Fibroblast of lung (primary cell): ENCODE measurements at places on chromosomes 12 and 14. TPM values are rescaled to one million over a fixed set of nuclear protein-coding genes. Genes with fewer than 3 reads are reported as not detected.

IQSEC3 gene
- 0.77 and 1.3 TPM in 2 replicates for total RNA-seq

CYP27B1 gene
- under 0.01 and 0.17 TPM in 2 replicates for total RNA-seq

EMP1 gene
- 27.5 and 53.5 TPM in 2 replicates for total RNA-seq

SPTB gene
- total RNA-seq, result under 0.01 TPM in 1 of 2 replicates, not detected in the other

RIN3 gene
- 5.4 and 8.9 TPM in 2 replicates for total RNA-seq

PKP2 gene
- under 0.01 TPM in 2 replicates for total RNA-seq

HAL gene
- total RNA-seq, result 0.17 TPM in 1 of 2 replicates, not detected in the other

GPX2 gene
- total RNA-seq, result not detected in 2 replicates

BEGAIN gene
- under 0.01 TPM in 2 replicates for total RNA-seq

PMCH gene
- not detected in 2 replicates for total RNA-seq

SELPLG gene
- 0.51 and 1.5 TPM in 2 replicates for total RNA-seq

NDUFA9 gene
- total RNA-seq, result 21.3 and 42.6 TPM in 2 replicates

HOXC12 gene
- total RNA-seq, result not detected in 2 replicates

ZC2HC1C gene
- total RNA-seq, result 1.5 and 1.8 TPM in 2 replicates

LGR5 gene
- total RNA-seq, result not detected in 2 replicates

LHX5 gene
- total RNA-seq, result not detected in 2 replicates

FAM186B gene
- 0.33 and 0.51 TPM in 2 replicates for total RNA-seq

TCL1A gene
- not detected in 2 replicates for total RNA-seq

TCL1B gene
- total RNA-seq, result not detected in 2 replicates

CLEC9A gene
- total RNA-seq, result not detected in 2 replicates

NKX2-1 gene
- not detected in 2 replicates for total RNA-seq

GRIP1 gene
- total RNA-seq, result 0.26 TPM in 1 of 2 replicates, not detected in the other

CMKLR1 gene
- under 0.01 TPM in 1 of 2 replicates, not detected in the other for total RNA-seq

EML5 gene
- 0.66 and 0.77 TPM in 2 replicates for total RNA-seq

PLXNC1 gene
- 49.6 and 86.9 TPM in 2 replicates for total RNA-seq

R3HDM2 gene
- total RNA-seq, result 11.3 and 21.3 TPM in 2 replicates

E2F7 gene
- total RNA-seq, result 4.6 and 9.7 TPM in 2 replicates

NR1H4 gene
- not detected in 2 replicates for total RNA-seq

MFAP5 gene
- total RNA-seq, result 1.3 and 9.0 TPM in 2 replicates

PTPRR gene
- total RNA-seq, result under 0.01 and 0.50 TPM in 2 replicates

POTEM gene
- not detected in 2 replicates for total RNA-seq

INHBC gene
- not detected in 2 replicates for total RNA-seq

RD3L gene
- not detected in 2 replicates for total RNA-seq

SERPINA5 gene
- total RNA-seq, result not detected in 2 replicates

KRT71 gene
- total RNA-seq, result not detected in 2 replicates

AQP5 gene
- under 0.01 TPM in 1 of 2 replicates, not detected in the other for total RNA-seq

TAS2R8 gene
- total RNA-seq, result under 0.01 TPM in 1 of 2 replicates, not detected in the other

NXPH4 gene
- 0.50 and 1.0 TPM in 2 replicates for total RNA-seq

GPRC5A gene
- 2.3 and 4.8 TPM in 2 replicates for total RNA-seq
